ENCODE measurements at places on chromosomes 5 and 9.

- no peak for DNase-seq
Measured at GRCh38 chr9:69295872-69296552, 29.0 kb upstream of the ENTREP1 start.

- no peak for DNase-seq
Measured at GRCh38 chr9:5608298-5609225, 20.3 kb upstream of the RIC1 start.

GRCh38 chr5:151005187-151005949 is 15.0 kb upstream of the GPX3 start:
- no peak for DNase-seq

DNA sequence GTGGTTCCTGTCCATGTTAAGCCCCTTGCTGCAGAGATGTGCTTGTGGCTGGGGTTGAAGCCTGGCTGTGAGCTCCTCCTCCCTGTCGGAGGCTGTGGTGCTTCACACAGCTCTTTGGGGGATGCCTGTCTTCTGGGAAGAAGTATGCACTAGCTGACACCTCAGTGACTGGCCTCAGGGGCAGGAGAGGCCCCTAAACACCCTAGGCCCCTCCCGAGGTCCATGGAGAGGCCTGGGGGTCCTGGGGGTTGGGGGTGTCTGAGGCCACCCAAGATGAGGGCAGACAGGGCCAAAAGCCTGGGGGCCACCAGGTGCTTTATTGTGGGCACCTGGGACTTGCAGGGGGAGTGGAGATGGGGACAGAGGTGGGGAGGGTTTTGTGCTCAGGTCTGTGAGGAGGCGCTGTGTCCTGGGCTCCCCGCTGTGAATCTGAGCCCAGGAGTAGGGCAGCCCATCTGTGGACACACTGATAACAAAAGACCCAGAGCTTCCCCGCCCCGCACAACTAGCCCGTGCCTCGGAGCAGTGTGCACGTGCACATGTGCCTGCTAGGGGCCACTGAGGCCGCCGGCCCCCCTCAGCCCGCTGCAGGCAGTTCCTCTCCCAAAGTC is 92.0 kb downstream of the PHF2 start:
- no peak for DNase-seq

DNA sequence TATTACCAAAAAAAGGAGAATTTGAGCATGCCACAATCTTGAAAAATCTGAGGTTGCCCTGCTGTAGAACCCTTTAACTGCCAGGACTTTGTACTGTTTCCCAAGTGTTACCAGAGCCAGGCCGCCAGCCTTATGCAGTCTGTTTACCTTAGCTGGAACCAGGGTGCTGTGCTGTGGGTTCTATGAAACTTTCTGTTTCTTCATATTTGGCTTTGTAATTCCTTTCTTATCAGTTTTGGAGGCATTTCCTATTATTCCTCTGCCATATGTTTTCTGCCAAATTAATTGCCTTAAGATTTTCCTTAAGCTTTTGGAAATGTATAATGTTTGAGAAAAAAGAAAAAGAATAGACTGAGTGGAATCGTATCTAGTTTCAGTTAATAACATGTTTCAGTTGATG is 2.1 kb downstream of the S1PR3 start:
- DNase-seq = no peak

DNA sequence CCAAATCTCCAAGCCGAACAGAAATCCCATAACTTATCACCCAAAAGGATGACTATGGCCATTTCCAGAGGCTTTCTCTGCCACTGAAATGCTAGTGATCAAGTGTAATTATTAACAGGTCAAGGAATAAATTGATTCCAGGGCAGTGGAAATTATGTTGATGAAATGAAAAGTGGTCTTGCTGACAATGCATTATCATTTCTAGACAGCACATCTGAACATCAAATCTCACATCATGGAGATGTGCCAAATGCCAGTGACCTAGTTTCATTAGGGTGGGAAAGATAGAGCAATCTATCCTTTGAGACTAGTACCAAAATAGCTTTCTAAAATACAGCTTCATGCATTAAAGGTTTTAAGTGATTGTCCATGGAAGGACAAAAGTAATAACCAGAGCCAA is 86.1 kb downstream of the AUH start:
- DNase-seq = no peak

DNA sequence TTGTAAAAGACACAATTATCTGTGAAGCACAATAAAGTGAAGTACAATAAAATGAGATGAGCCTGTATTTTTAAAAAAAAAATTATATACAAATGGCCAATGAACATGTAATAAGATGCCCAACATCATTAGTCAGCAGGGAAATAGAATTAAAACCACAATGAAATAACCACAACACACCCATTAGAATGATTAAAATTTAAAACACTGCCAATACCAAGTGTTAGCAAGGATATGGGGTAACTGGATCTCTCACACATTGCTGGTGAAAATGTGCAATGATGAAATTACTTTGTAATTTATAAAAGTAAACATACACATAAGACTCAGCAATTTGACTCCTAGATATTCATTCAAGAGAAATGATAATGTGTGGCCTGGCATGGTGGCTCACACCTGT is 62.8 kb downstream of the SHOC1 start:
- no peak for DNase-seq

- no peak for DNase-seq
Measured at GRCh38 chr5:158640593-158640980, 459.1 kb downstream of the EBF1 start.

GRCh38 chr9:83708515-83709158 is 879 bp upstream of the UBQLN1 start:
- peak; percentile 29 for DNase-seq

DNA sequence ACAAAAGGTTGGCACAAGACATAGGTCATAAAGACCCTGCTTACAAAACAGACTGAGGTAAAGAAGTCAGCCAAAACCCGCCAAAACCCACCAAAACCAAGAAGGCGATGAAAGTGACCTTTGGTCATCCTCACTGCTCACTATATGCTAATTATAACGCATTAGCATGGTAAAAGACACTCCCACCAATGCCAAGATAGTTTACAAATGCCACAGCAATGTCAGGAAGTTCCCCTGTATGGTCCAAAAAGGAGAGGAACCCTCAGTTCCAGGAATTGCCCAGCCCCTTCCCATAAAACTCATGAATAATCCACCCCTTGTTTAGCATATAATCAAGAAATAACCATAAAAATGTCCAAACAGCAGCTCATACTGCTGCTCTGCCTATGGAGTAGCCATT is 27.7 kb downstream of the MLLT3 start:
- DNase-seq = no peak

DNA sequence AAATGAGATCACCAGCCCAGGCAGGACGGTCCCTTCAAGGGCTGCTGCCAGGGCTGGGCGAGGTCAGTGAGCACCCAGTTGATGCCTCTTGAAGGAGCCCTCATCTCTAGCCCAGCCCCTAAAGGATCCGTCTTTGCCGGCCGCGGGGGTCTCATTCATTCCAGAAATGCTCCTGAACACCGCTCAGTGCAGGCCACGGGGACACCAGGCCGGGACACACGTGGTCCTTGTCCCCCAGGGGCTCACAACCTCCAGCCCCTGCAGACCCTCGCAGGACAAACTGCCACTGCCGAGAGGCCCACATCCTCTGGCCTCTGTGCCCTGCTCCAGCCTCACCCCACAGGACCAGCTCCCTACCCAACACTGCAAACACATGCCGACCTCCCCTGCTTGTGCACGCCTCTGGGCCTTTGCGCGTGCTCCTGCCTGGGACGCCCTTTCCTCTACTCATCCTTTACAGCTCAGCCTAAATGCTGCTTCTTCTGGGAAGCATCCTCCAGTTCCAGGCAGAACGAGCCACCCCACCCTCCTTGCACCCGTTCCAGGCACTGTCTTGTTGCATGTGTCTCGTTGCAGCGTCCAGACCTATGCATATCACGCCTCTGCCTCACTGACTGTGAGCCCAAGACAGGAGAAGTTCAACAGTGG is 10.3 kb upstream of the LAMC3 start:
- DNase-seq = no peak

- DNase-seq = no peak
Measured at GRCh38 chr5:28954074-28954473, 1915.7 kb upstream of the CDH9 start.

DNA sequence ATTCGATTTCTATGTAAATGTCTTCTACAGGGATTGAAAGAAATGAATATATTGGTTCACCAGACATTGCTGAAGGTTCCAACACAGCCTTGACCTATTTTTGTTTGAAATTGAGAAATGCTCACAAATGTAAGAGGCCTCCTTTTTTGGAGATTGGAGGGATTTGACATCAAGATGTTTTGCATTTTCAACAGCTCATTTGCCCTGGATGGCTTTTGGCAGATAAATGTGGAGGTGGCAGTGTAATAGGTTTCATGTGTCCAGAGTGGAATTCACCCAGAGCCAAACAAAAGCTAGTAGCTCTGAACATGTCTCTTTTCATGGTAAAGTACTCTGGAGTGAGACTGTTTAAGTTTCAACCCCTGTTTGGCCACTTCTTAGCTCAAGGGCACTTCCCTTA is 77.3 kb downstream of the PALM2AKAP2 start:
- DNase-seq = no peak

DNA sequence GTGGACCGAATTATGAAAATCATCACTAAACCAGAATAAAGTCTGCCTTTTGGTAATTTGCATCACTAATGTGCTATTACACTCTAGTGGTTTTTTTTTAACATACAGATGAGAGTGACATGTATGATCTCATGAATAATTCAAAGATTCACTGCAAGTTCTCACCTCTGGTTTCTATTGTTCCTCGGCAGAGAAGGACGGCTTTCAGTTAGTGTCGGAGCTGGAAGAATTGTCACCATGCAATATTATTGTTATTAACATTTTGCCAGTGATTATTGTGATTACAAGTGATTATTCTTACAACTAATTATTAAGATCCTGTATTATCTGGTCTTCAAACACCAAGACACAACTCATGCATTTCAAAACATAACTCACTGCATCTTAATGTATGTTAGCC is 366.6 kb upstream of the RPS23 start:
- no peak for DNase-seq

DNA sequence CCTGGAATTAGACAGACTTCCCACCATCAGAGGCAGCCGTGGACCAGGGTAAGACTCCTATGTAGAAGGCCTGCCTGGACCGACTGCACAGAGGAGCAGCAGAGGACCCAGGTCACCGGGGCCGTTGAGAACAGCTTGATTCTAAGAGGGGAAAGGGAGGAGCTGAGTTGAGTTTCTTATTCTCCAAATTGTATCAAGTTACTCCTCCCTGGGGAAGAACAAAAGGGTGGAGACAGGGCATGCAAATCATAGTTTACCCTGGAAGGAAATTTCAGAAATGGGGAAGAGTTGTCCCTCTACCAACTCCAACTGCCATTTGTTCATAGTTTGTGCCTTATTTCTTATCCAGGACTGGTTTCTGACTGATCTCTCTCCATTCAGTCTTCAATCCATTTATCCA is 20.9 kb upstream of the SLC31A2 start:
- DNase-seq = no peak

- DNase-seq = no peak
Measured at GRCh38 chr9:84556556-84556955, 113.0 kb upstream of the NTRK2 start.

DNA sequence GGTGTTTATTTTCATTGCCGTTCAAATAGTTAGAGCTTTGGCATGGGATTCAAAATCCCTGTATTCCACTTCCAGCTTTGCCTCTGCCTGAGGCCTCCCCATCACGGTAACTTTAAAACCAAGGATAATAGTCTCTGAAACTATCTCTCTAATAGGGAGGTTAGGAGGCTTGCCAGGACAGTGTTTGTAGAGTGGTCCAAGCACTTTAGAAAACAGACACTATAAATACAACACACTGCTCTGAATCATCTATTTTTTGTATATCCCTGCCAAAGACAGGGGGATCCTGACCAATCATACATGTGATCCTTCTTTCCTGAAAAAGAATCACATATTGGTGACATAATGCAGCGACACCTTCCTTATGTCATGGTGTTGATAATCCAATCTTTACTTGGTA is 326.8 kb downstream of the BNC2 start:
- DNase-seq = no peak

- DNase-seq = no peak
Measured at GRCh38 chr5:13640270-13640669, 304.2 kb downstream of the DNAH5 start.

- DNase-seq = no peak
Measured at GRCh38 chr5:166781737-166782136, 1509.7 kb upstream of the WWC1 start.

GRCh38 chr9:8101607-8102006 is 302.0 kb upstream of the DMAC1 start:
- DNase-seq = no peak

DNA sequence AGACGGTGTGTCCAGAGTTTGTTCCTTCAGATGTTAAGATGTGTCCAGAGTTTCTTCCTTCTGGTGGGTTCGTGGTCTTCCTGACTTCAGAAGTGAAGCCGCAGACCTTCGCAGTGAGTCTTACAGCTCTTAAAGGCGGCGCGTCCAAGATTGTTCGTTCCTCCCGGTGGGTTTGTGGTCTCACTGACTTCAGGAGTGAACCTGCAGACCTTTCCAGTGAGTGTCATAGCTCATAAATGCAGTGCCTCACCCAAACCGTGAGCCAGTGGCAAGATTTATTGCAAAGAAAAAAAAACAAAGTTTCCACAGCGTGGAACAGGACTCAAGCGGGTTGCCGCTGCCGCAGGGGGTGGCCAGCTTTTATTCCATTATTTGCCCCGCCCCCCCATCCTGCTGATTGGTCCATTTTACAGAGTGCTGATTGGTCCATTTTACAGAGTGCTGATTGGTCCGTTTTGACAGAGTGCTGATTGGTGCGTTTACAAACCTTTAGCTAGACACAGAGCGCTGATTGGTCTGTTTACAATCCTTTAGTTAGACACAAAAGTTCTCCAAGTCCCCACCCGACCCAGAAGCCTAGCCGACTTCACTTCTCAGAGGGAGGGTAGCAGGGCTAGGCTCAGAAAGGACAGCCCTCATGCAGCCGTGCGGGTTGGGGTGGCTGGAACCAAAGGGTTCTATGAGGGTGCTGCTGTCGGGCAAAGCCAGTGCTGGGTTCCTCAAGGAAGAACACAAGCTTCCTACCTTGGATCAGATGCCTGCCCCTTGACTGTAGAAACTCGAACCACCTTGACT is 9.1 kb upstream of the RNF130 start:
- DNase-seq = peak; percentile 15

- DNase-seq = no peak
Measured at GRCh38 chr5:54323495-54323894, 13.1 kb upstream of the ARL15 start.

DNA sequence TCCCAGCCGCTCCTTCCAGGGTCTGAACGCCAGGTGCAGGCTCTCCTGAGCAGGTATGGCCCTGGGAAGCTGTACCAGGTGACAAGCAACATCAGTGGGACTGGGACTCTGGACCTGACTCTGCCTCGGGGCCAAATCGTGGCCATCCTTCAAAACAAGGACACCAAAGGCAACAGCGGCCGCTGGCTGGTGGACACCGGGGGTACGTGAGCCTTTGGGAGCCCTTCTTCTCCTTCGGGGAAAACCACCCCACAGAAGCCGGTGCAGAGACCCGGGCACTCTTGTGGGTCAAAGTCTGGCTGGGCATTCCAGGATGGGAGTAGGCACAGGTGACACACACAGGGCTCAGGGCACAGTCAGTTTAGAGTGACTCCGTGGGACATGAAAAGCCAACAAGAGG is 45.8 kb downstream of the ARHGEF37 start:
- DNase-seq = no peak

DNA sequence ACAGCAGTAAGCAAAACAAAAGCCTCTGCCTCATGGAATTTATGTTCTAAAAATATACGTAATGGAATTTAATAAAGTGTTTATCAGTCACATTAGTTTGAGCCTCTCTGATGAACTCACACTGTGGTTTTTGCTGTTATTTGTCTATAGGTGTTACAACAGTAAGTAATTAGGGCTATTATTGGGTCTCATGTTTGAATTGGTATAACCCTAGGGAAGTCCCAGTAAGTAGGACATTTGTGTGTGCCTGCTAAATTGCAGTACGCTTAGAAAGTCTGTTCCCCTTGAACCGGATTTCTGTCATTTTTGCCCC is 197.6 kb downstream of the NR3C1 start:
- no peak for DNase-seq

Measured in activated naive CD4-positive, alpha-beta T cell (primary cell).